ENCODE measurements at places on chromosomes 7 and 10. TPM values are rescaled to one million over a fixed set of nuclear protein-coding genes. Genes with fewer than 3 reads are reported as not detected.
A peak's percentile ranks its signal among the peaks of the same experiment; 100 is the strongest.

DNA sequence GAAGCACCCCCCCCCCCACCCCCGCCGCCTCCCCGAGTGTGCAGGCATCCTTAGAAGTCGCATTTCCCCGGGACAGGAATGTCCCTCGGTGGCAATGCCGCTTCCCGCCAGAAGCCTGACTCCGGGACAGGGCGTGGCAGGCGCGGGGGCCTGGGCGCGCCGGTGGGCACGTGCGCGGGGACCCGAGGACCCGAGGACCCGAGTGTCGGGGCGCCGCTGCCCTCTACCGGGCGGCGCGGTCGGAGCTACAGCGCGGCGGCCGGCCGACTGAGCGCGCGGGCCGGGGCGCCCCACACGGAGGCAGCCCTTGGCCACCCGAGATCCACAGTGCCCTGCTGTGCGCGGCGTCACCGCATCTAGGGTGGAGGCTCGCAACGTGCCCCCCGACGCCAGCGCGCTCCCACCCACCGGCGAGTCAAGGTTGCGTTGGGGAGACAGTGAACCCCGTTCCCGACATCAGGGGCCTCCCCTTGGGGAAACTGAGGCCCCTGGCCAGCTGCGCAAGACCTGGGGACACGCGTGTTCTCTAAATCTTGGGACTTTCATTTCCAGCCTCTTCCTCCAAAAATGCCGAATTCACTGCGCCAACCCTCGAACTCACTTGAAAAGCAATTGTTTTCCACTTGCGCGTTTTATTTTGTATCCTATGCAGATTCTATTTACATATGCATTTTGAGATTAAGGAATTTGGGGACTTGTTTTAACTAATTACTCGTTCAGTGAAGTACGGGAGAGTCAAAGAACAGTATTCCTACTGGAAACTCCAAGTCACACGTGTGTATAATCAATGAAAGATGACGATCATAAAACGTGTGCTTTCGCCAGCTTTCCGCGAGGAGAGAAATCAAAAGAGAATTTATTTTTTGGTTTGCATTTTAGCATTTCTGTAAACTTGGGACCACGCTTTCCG is 3.1 kb upstream of the CUX1 start:
- DNase-seq = peak; percentile 88

DNA sequence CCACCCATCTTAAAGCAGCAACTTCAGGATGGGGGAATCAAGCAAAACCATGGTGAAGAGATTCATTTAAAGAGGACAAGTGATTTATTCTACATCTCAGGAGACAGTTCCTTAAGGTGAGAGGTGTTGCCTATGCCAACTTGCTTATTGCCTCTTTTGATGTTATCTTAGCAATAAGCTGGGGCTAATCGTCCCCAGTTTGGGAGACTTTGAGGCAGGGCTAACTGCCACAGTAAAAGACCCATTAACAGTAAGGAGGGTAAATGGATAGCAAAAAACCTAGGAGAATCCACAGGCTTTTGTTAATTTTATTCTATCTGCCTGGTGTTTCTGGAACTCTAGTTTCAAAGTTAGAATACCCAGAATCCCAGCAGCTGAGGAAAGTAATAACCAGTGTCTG is 22.1 kb upstream of the HERPUD2 start:
- no peak for DNase-seq

DNA sequence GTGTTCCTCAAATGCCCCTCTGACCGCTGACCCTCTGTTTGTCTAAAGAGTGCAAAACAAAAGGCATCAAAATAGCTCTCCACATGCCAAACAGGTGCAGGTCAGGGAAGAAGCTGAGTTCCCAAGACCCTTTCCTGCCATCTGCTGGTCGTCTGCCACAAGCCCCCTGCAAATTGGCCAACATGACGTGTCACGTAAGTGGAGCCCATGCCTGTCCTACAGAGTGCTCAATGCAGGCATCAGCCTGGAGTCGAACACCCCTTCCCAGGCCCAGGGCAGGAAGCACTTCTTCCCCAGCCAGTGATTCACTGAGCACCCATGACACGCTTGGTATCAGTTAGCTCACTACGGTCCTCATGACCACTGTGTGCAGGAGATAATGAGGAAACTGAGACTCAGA is 14.1 kb downstream of the TMEM72 start:
- no peak for DNase-seq

GRCh38 chr10:29617880-29618340 is 16.9 kb downstream of the SVIL start:
- peak; percentile 35 for DNase-seq

- no peak for DNase-seq
Observed at GRCh38 chr7:151408839-151409666, 785 bp downstream of the WDR86 start.

DNA sequence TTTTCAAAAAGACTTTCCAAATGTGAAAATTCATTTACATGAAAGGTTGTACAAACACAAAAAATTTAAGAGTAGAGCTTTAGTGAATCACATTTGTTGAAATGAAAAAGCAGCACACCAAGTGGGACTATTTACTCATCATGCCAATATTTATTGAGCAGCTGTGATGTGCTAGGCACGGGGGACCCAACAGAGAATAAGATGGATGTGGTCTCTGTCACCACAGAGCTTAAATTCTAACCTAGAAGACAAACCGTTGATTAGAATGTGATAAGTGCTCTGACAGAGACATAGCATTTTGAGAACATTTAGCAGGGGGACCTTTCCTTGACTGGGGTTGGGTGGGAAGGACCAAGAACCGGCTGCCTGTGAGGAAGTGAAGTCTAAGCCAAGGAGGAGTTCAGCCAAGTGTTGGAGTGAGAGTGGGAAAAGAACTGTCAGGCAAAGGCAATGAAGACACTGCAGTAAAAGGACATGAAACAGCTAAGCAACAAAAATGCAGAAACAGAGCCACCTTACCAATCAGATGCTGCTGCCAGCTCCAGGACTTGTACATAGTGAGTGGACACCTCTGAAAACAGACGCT is 19.1 kb downstream of the ADAM12 start:
- DNase-seq = no peak

- no peak for DNase-seq
Observed at GRCh38 chr10:112203328-112204076, 19.9 kb upstream of the GPAM start.

NRCAM gene
- 1.1 TPM for total RNA-seq

TAC1 gene
- total RNA-seq = not detected

MYL7 gene
- 14,937 TPM for total RNA-seq

Measured in right cardiac atrium (tissue), 5 donors.